ENCODE measurements at places on chromosomes 11 and 22.

DNA sequence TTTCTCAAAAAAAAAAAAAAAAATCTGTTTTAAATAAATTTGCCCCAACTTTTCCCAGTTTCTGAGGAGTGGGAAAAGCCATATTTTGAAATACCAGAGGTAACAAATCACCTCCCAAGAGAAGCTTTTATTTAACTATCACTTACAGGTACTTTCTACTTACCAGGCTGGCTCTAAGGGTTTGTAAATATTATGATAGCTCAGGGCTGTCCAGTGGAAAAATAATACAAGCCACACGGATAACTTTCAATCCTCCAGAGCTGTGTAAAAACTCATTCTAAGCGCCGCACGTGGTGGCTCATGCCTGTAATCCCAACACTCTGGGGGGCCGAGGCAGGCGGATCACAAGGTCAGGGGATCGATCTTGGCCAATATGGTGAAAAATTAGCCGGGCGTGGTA is 5.6 kb upstream of the SEC14L4 start:
- no peak for DNase-seq

- no peak for DNase-seq
Observed at GRCh38 chr11:17328871-17329494, 22.6 kb upstream of the NCR3LG1 start.

DNA sequence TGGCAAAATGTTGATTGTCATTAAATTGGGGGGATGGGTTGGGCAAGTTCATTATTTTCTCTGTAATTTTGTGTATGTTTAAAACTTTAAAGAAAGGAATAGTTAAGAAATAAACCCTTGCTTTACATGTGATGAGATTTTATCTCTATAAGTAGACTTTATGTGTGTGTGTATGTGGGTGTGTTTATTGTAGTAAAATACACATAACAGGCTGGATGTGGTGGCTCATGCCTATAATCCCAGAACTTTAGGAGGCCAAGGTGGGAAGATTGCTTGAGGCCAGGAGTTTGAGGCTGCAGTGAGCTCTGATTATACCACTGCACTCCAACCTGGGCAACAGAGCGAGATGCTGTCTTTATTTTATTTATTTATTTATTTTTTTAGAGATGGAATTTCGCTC is 83.2 kb downstream of the KIAA1671 start:
- no peak for DNase-seq

- DNase-seq = no peak
Observed at GRCh38 chr22:30362651-30363281, 6.0 kb downstream of the CCDC157 start.

DNA sequence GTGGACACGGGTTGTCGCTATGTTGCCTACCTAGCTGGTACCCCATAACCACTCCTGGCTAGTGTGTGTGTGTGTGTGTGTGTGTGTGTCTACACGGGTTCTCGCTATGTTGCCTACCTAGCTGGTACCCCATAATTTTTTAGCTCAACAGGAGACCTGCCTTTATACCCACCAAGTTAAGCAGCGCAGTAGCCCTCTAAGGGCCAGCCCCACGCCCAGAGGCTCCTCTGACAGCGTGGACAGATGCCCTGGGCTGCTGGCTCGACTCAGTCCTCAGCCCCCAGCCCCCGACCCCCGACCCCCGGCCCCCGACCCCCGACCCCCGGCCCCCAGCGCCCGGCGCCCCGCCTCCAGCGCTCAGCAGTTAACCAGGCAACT is 351 bp upstream of the AKIP1 start:
- no peak for DNase-seq

GRCh38 chr11:9815486-9816136 is 151.7 kb downstream of the SWAP70 start:
- DNase-seq = no peak

DNA sequence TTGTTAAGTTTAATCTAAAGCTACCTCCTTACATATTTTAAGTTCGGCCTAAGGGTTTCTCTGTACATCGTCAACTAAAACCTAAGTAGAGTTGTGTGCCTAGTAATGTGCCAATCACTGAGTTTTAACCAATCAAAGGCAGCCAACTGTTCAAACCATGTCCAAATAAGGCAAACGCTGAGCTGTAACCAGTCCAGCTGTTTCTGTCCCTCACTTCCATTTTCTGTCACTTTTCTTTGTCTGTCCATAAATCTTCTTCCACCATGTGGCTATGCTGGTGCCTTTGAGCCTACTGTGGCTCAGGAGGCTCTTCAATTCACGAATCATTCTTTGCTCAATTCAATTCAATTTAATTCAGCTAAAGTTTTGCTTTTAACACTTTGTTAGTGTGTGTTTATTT is 13.9 kb upstream of the ATXN10 start:
- DNase-seq = no peak

DNA sequence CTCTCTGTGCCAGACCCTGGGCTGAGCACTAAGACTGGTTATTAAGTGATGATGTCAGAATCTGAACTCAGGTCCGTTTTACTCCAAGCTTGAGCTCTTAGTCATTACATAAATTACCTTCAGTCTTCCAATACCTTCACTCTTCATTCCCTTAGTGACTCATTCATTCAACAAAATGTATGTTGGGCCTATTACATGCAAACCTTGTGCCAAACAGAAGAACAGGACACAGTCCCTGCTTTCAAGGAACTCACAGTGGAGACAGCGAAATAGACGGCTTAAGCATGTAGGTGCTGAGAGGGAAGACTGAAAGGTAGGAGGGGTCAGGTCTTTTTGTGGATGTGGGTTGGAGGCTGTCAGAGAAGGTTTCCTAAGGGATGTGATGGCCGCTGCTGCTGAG is 3.3 kb downstream of the KCTD14 start:
- DNase-seq = no peak

DNA sequence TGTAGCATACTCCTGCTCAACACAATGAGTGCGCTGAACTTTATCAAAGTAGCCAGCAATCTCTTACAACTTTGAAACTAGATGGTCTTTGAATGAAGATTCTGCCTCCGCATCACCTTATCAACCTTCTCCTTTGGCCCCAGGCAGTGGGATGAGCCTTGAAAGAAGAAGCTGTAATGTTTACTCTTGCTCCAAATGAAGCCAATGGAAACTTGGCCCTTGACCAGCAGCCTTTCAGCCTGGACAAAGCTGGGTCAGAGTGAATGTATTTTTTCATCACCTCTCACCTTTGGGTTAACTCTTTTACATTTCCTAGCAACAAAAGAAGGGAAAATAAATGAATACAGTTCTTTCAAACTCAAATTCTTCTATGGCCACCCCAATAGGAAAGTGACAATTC is 359.1 kb downstream of the KCNA4 start:
- no peak for DNase-seq

GRCh38 chr11:67356864-67357561 is 3.7 kb upstream of the POLD4 start:
- peak; percentile 51 for DNase-seq

- DNase-seq = no peak
Observed at GRCh38 chr11:63623513-63624140, 9.4 kb upstream of the PLAAT3 start.

DNA sequence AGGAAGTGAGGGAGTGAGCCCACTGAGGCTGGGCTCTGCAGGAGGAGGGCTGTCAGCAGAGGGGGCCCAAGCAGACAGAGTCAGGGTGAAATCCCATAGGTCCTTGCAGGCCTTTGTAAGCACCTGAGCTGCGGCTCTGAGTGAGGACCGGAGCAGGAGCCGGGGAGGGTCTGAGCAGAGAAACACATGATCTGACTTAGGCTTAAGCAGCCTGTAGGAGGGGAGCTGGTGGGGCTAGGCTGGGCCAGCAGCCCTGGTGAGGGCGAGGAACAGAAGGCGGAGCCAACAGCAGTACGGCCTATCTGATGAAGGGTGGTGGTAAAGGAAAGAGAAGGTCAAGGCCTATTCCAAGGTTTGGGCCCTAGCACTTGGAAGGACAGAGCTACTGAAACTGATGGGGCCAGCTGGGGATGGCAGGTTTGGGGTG is 26.9 kb upstream of the CBX7 start:
- DNase-seq = no peak

DNA sequence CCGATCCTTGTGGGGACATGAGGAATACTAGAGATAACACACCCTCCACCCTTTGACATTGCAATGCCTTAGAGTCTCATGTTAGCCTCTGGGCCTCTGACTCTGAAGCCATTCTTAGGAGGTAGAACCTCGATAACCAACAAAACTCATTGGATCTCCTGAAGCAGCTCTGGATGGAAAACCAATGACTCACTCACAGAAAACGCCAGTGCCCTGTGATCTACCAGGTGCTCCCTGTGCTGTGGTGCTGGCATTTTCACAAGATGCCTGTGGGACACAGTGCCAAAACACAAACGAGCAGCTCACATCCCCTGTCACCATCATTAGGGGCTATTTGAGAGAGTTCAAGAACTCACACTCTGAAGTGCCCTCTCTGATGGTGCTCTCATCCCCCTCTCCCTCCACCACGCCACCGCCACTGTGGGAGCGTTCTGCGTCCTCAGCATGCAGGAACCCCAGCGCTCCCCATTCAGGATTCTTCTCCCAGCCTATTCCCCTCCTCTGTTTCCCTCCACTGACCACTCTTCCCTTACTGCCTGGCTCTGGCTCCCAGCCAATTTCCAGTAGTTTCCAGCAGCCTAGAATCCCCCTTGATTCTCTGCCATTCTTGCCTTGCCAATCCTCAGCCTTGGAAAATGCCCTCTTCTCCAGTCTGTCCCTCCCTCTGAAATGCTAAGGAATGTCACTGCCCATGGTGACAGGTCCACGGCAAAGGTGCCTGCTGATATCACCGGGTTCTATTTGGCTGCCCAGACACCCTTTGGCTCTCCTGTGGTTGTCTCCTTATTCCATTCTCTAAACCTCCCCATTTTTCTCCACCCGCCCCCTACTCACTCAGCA is 4.7 kb upstream of the POLD4 start:
- DNase-seq = no peak

- no peak for DNase-seq
Observed at GRCh38 chr11:360326-361280, 8.7 kb upstream of the B4GALNT4 start.

GRCh38 chr11:108511851-108512474 is 13.8 kb upstream of the POGLUT3 start:
- no peak for DNase-seq
